T-cell (primary cell): ENCODE measurements at places on chromosomes 2 and 18. TPM values are rescaled to one million over a fixed set of nuclear protein-coding genes. Genes with fewer than 3 reads are reported as not detected.

The NAT8 gene
- total RNA-seq, result not detected

The CDK5R2 gene
- total RNA-seq, result not detected

The LCT gene
- total RNA-seq, result 0.10 TPM

The CRYGC gene
- total RNA-seq, result not detected

The MAP3K19 gene
- not detected for total RNA-seq

The C1QL2 gene
- total RNA-seq, result not detected

The NCKAP5 gene
- total RNA-seq, result 0.06 TPM

The TEKT4 gene
- not detected for total RNA-seq

The CPLX4 gene
- not detected for total RNA-seq

The UGT1A7 gene
- total RNA-seq, result not detected

The RNF103 gene
- total RNA-seq, result 31.6 TPM

The SEH1L gene
- total RNA-seq, result 34.9 TPM

The PSMA8 gene
- total RNA-seq, result 0.35 TPM

The BAZ2B gene
- total RNA-seq, result 21.2 TPM

The PROKR1 gene
- not detected for total RNA-seq

DNA sequence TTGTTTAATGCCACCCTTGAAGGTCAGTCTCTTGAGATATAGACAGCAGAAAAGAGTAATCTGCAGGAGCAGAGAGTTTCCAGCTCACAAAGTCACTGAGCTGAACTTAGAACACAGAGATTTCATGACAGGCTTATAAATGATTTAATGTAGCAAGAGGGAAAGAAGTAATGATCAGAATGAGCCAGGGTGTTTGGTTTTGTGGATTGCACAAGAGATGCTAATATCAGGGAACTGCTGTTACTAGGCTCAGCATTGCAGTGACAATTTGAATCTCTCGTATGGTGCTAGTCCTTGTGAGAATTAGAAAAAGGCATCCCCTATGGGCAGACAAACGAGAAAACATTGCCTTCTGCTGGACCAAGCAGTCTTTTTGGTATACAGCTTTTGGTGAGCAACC, 61.7 kb upstream of the ITGB6 start:
- no peak for DNase-seq

DNA sequence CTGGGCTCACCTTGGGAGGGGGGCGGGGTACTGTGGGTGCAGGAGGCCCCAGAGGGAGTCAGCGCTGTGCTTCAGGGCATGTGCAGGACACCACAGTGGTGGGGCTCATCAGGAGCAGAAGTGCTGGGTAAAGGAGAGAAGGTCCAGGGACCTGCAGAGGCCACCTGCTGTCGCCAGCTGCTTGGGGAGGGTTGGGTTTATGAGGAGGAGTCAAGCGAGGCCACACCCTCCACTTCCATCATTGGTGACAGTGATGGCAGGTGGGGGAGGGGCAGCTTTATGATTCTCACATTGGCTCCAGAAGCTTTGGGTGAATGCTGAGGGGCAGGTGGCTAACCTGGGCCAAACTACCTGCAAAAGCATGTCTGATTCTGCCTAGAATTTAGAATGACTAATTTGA, 392.6 kb downstream of the HRH4 start:
- no peak for DNase-seq

GRCh38 chr2:218312267-218312756, 20.0 kb upstream of the TMBIM1 start:
- no peak for DNase-seq

- no peak for DNase-seq
Measured at GRCh38 chr2:120929829-120930228, 194.2 kb downstream of the GLI2 start.

DNA sequence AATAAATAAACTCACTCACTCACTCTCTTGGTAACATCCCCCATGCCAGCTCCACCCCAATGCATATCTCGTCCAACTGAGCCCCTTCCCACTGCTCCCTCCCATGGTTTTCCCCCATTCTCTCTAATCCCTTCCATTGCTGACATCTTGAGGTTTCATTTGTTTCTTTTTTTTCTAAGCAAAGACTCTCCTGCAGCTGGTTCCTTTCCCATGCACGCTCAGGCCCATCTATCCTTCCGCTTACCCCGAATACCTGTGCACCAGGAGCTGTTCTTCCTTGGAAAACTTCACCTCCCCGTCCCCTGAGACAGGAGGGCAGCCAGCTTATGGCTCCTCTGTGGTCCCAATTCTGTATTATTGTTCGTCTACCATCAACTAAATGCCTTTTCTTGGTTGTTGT, 41.7 kb upstream of the IGFBP2 start:
- DNase-seq, result no peak

DNA sequence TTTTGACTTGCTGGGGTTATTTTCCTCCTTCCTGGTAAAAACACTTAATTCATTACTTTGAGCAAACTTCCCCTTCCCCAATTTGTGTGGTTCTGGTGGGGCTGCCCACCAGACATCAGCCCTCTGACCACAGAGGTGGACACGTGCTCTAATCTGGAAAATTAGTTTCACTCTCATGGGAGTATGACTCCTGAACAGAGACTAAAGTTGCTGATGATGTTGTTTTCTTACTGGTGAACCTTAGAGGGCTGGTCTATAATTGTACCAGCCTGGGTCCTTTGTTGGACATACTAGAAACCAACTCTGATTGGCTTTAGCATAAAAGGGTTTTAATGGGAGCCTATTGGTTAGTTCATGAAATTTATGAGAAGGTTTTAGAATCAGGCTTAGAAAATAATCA, 54.1 kb upstream of the ACYP2 start:
- DNase-seq, result no peak

DNA sequence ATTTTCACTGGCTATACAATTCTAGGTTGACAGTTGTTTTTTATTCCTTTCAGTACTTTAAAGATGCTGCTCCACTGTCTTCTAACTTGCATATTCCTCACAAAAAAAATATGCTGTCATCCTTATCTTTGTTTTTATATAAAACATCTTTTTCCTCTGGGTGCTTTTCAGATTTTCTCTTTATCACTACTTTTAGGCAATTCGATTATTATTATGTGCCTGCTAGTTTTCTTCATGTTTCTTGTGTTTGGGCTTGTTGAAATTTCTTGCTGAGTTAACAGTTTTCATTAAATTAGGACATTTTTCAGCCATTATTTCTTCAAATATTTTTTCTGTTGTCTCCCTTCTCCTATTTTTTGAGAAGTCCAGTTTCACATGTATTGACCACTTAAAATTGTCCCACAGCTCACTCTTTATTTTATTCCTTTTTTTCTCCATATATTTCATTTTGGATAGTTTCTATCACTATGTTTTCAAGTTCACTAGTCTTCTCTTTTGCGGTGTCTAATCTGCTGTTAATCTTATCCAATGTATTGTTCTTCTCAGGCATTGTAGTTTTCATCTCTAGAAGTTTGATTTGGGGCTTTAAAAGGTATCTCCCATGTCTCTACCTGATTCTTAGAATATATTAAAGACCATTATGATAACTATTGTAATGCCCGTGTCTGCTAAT, 205.1 kb upstream of the SIX3 start:
- DNase-seq, result no peak

DNA sequence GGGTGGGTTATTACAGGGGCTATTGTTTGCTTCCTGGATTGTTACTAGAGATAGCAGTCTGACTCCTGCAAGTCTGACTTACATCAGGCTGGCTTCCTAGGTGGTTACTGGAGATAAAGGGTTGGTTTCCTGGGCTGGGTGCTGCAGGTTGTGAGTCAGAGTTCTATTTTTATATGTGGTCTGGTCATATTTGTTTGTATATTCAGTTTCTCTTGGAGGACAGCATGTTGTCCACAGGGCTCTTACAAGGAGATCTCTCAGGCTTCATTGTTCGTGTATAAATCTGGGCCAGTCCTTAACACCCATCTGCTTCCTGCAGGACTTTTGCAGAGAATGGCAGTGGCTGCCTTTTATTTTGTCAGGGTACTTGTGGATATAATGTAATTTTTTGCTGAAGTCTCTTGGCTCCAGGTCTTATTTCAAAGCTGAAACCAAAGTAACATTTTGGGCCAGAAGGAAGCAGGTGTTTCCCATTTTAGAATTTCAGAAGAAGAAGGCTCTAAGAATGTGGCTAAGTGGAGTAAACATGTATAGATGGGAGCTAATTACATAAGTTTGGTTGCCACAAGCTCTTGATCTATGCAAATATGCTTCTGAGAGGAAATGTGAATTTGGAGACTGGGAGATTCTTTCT, 65.9 kb upstream of the SLC16A14 start:
- no peak for DNase-seq

DNA sequence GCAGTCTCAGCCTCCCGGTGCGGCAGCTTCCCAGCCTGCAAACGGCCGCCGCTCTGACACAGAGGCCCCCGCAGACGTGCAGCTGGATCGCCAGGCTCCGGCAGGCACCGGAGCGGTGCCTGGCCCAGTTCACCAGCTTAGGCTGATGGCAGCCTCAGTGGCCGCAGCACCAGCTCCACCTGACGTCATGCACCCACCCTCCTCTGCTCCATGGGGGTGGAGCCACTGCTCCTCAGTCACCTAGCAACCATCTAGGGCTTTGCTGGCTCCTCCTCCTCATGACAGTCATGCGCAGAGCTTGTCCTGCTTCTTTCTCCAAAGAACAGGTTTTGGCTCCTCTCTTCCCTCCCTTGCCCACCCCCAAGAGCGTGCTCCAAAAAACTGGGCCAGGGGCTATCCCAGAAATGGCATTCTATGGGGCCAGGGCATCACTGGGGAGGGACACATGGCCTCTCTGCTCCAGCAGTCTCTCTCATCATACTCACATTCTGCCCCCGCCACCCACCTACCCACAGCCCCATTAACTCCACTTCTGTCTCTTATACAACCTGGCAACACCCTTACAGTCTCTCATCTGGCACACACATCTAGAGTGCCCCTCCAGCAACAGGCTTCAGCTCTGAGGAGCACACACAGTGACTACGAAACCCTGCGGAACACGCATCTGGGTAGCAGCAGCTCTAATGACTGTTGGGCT, 5.5 kb downstream of the DCTN1 start:
- no peak for DNase-seq

GRCh38 chr2:46770622-46771021, 145.0 kb downstream of the MCFD2 start:
- no peak for DNase-seq

GRCh38 chr18:76161983-76162382, 333.1 kb downstream of the ZNF516 start:
- DNase-seq, result no peak

- DNase-seq, result no peak
Measured at GRCh38 chr2:8332646-8333045, 349.2 kb upstream of the ID2 start.

DNA sequence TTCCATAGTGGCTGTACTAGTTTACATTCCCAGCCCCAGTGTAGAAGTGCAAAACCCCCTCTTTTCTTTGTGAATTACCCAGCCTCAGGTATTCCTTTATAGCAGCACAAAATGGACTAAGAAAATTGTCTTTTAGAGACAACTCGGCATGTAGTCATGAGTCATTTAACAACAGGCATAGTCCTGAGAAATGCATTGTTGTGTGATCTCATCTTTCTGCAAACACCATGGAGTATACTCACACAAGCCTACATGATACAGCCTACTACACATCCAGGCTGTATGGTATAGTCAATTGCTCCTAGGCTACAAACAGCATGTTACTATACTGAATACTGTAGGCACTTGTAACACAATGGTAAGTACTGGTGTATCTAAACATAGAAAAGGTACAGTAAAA, 44.4 kb upstream of the MBP start:
- DNase-seq, result no peak

GRCh38 chr18:3219631-3220335, at the start of gene MYOM1:
TSS of gene MYOM1 (minus strand) at chr18:3219968. CDS start at chr18:3215223, 4,745 bp downstream.
- no peak for DNase-seq

DNA sequence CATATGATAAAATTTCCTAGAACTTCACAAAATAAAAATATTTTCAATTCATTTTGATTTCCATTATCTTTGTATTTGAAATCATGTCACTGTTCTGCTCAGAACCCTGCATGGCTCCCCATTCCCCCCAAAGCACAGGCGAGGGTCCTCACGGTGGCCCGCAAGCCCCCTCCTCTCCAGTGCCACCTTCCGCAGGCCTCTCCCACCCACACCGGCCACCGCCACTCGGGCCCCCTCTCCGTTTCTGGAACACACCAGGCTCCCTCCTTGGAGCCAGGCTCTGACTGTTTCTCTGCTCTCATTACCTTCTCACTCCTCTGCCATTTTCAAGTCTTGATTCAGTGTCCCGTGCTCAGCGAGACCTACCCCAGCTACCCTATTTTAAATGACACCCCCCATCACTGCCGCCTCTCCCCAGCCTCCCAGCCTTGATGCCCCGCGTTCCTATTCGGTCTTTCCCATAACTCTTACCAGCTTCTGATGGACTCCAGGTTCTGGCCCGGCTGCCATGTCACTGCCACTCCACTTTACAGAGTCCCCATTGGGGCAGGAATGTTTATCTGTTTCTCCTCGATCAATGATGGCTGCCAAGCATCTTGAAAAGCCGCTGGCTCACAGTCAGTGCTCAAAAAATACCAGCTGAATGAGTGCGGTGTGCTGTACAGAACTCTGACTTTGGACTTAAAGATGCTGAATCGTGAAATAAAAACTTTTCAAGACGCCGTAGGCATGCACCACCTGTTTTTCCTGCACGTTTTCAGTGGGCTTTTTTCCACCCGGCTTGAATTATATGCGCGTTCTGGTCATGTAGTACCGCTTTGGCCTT, 201.0 kb downstream of the GBX2 start:
- no peak for DNase-seq

DNA sequence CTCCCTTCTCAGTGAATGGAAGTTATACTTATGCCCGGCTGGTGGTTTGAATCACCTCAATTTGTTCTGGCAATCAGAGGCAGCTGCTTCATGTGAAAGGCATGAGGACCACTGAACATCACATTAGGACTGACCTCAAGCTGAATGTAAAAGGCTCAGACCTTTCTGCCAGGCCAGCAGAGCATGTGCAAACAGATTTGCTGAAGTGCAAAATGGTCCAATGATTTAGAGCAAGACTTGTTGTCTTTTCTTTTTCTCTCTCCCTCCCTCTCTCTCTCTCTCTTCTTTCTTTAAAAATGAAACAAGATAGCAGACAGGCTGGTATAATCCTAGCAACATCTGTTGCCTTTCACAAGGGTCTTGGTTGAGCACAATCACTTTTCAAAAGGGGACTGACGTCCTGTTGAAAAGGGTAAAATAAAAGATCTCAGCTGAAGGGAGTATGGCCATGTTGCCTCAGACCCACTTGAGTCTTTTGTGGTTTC, 13.3 kb upstream of the CDH7 start:
- DNase-seq, result no peak

- DNase-seq, result no peak
Measured at GRCh38 chr2:66462501-66462825, 27.5 kb downstream of the MEIS1 start.

- no peak for DNase-seq
Measured at GRCh38 chr2:76175295-76175694, 464.6 kb upstream of the GCFC2 start.
